ENCODE measurements at places on chromosomes 5 and 9.

DNA sequence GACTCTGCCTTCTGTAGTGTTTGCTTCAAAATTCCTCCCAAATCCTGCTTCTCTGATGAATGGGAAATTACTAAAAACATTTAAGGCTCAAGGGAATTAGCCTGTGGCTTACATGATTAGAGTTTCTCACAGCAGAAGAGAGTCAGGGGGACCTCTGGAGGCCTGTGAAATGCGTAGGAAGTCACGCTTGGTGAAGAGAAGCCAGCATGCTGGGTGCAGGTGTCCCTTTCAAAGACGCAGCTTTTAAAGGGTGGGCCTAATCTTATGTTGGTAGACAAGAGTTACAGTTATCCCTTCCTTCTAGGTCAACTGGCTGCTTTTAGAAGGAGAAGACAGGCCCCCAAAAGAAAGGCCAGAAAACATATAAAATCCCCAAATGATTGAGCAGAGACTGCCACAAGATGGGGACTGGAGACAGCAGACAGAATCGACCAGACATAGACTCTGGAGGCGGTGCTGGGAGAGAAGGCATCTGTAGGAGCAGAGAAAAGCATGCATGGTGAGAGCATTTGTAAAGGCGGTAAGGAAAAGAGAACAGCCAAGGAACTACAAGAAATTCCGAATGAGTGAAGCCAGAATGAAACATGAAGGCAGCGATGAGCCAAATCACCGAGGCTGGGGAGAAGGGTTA lies 42.3 kb downstream of the B4GALT1 start:
- DNase-seq, result no peak

- no peak for DNase-seq
Measured at GRCh38 chr5:131965826-131966415, 20.5 kb upstream of the MEIKIN start.

GRCh38 chr9:128558431-128559310 lies 6.3 kb downstream of the SPTAN1 start:
- DNase-seq, result peak; percentile 93

GRCh38 chr5:6309949-6310348 lies 68.4 kb downstream of the MED10 start:
- DNase-seq, result no peak

- DNase-seq, result no peak
Measured at GRCh38 chr9:2320114-2320513, 301.5 kb upstream of the VLDLR start.

DNA sequence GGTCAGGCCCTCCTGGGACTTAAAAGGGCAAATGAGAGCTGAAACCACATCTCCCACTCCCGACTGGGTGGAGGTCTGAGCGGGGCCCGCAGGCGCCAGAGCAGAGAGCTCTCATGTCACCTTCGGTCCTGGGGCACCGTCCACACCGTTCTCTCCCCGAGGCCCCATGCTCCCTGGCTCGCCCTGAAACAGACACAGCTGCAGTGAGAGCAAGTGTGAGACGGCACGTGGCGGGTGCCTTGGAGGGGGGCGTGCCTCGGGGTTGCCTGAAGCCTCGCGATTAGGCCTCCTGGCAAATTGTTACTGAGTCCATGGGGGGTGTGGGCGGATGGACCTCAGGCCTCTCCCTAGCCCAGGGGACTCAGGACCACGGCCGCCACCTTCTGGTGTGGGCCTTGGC lies 24.1 kb upstream of the PHYKPL start:
- no peak for DNase-seq

DNA sequence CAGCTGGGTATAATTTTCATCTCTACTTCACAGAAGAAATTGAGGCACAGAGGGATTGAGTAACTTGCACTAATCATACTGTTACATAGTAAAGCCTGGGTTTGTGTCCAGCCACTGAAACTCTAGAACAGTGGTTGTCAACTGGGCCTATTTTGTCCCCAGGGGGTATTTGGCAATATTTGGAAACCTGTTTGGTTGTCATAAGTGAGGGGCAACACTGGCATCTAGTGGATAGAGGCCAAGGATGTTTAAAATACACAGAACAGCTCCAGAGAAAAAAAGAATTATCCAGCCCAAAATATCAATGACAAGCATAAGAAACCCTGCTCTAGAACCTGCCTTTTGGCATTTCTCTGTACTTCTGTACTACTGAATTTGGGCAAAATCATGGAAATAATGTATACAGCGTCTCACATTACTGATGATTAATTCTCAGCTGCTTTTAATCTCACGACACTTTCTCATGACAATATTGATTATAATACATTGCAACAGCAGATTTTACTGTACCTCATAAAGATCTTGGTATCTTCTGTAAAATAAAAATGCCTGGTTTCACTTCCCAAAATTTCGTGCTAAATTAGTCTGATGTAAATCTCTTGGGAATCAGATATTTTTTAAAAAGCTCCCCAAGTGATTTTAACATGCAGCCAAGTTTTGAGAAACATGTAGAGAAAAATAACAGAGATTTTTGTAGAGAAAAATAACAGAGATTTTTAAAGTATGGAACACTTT lies 112.7 kb downstream of the RORB start:
- no peak for DNase-seq

DNA sequence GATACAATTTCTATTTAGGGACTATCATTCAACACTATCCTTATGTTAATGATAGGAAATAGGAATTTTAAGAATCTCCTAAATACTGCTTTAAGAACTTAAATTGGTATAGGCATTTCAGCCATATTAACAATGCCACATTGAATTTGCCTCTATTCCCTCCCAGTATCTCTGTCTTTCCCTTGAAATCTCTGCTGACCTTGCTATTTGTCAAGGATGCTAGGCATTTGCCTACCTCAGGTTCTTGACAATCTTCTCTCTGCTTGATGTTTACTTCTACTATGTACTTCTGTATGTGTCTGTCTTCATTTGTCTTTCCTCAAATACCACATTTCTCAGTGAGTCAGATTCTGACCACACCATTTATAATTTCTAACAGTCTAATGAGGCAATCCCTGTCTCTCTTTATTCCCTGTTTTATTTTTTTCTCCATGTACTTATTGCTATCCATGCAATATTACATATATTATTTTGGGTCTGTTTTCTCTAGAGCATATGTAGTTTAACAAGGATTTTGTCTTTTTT lies 1461.4 kb upstream of the CDH9 start:
- no peak for DNase-seq

DNA sequence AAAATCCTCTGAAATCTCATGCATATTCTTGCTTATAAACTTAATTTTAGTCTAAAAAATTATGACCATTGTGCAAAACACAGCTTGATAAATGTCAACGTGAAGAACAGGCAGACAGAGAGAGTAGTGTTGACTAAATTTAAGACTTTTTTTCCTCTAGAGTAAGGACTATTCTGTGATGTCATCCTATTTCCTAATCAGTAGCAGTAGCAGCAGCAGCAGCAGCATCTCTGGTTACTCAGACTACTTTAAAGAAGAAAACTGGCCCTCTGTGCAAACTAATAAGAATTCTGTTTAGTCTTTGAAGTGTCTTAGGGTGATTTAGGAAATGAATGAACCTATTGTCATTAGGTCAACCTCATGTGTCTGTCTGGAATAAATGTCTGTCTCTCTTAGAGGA lies 403.0 kb downstream of the HINT1 start:
- DNase-seq, result no peak

DNA sequence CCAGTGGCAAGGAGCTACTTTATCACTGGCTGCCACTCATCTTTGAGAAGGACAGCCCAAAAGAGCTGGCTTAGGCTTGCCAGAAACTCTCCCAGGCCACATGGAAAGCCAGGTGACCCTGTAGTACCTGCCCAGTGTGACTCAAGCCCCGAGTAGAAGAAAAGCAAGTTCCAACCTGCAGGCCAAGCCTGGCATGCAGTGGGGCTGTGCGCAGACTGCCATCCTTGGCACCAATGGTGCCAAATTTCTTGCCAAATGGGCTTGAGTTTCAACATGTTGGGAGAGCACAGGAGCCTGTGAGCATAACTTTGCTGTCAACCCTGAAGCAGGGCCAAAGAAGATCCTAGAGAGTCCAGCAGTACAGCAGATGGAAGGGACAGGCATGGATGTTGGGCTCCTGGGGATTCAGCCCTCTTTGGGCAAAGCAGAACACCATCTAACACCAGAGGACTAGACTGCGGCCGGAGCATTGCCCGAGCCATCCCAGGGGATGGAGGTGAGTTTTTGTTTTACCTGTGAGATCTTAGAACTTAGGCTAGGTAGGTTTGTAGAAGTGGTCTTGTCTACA lies 27.3 kb upstream of the SHB start:
- DNase-seq, result no peak
